CD4-positive, alpha-beta T cell treated with Interleukin-12 subunit alpha and Interleukin-12 subunit beta, for 1 hour (primary cell): ENCODE measurements at places on chromosomes 2 and 18.

- DNase-seq: no peak
Observed at GRCh38 chr2:188292348-188293239, 920 bp downstream of the GULP1 start.

DNA sequence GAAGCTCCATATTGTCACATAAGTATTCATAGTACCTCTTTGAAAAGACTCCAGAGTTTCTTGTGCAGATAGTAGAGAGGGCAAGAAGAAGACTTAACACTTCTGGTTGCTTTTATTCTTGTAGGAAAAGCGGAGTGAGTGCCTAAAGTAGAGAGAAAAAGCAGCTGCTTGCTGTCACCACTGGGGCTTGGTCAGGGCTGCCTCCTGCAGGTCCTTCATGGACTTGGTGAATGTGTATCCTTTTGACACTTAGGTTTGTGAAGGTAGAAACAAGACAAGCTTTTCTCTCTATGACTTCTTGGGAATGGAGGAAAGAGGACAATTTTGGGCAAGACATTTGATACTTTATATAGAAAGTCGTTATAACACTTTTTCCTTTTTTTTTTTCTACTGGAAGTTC is 312.8 kb upstream of the FANCL start:
- no peak for DNase-seq

GRCh38 chr18:5467671-5468070 is 76.1 kb downstream of the EPB41L3 start:
- DNase-seq: no peak

DNA sequence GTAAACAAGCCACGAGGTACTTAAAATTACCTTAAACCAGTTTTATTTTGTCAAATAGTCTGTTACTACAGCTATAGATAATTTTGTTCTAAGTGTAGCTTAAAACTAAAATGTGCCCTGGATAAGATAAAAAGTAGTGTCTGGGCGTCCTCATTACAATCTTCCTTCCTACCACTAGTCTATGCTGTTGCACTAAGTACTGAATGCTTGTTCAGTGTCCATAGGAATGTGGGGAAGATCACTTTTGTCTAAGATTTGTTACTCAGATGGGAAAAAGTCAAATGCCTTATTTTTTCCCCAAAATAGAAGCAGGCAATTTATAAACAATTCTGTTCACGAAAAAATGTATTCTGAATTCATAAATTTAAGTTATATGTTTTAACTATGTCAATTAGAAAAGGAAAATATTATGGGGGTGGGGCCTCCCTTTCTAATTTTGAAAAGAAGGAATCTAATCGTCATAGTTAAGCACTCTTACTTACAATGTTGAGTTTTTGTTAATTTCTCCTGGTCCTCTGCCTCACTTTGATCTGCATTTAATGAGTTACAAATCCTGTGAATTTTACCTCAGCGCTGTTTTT is 140.4 kb upstream of the VRK2 start:
- DNase-seq: peak; percentile 45

DNA sequence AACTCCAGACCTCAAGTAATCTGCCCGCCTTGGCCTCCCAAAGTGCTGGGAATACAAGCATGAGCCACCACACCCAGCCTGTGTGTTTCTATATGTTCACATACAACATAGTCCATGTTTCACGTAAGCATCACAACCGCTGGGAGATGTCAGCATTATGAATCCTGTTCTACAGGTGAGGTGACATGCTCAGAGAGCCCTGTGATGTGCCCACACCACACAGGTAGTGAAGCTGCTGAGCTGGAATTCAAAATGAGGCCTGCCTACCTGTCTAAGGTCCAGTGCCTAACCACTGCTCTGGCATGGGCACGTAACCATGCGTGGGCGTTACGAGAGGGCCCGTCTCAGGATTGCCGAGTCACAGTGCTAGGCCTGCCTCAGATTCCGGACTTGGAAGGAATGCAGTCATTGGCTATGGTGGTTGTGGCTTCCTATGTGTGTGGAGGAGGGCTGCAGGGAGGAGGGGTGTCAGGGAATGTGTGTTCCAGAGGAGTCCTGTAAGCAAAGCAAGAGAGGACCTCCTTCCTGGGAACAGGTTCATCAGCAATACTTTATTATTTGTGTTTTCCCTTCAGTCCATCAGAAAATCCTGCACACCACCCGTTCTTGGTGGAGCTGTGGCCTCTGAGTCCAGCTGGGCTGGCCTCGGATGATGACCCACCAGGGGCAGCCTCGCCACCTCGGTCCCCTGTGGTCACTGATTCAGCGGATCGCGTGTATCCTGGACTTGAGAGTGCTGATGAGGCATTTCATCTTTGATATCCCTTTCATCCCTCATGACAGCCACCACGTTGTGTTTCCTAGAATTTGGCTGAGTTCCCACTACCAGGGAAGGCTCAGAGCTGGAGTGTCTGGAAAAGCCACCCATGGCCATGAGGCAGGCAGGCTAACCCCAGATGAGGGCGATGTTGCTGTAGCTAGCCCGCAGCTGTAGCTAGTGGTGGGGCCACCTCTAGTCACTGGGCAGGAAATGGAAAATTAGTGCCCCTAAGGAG is 31.1 kb downstream of the HK2 start:
- no peak for DNase-seq
